ENCODE measurements at places on chromosomes 6 and 20.

GRCh38 chr20:46293084-46293483, 15.2 kb downstream of the CDH22 start:
- DNase-seq, result peak; percentile 66

- DNase-seq, result no peak
Measured at GRCh38 chr6:142187209-142187608, 40.1 kb downstream of the VTA1 start.

DNA sequence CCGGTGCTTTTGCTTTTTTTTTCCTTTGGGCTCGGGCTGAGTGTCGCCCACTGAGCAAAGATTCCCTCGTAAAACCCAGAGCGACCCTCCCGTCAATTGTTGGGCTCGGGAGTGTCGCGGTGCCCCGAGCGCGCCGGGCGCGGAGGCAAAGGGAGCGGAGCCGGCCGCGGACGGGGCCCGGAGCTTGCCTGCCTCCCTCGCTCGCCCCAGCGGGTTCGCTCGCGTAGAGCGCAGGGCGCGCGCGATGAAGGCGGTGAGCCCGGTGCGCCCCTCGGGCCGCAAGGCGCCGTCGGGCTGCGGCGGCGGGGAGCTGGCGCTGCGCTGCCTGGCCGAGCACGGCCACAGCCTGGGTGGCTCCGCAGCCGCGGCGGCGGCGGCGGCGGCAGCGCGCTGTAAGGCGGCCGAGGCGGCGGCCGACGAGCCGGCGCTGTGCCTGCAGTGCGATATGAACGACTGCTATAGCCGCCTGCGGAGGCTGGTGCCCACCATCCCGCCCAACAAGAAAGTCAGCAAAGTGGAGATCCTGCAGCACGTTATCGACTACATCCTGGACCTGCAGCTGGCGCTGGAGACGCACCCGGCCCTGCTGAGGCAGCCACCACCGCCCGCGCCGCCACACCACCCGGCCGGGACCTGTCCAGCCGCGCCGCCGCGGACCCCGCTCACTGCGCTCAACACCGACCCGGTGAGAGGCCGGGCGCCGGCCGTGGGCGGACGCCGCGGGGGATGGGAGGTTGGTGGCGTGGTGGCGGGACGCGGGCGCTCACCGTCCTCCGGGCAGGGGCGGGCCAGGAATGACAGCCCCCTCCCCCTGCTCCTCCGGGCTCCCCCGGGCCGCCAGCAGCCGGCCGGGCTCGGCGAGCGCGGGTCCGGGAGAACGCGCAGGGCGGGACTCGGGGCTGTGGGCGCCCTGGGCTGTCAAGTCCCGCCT, 606 bp downstream of the ID4 start:
- peak; percentile 57 for DNase-seq

DNA sequence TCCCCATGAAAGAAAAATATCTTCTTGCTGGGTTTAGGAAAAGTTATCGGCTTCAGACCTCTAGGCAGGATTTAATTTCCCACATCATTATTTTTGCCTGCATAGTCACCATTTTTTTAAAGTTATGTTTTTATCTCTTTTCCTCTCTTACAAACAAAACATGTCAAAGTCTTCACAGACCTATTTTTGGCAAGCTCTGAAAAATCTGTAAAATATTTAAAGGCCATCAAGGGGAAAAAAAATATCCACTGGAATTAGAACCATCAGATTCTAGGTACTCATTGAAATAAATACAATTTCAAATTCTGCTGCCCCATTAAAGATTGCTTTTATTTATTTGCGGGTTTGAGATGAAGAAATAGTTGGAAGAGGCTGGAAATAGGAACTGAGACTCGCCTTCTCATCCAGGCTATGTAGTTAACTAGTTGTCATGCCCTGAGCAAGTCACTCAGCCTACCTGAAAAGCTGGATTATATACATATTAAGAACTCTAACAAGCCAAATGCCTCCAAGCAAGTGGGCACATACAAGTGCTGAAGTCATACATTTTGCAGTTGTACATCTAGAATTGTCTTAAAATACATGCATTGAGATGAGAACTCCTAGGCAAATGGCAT, 101.7 kb upstream of the SASH1 start:
- DNase-seq, result peak; percentile 79

DNA sequence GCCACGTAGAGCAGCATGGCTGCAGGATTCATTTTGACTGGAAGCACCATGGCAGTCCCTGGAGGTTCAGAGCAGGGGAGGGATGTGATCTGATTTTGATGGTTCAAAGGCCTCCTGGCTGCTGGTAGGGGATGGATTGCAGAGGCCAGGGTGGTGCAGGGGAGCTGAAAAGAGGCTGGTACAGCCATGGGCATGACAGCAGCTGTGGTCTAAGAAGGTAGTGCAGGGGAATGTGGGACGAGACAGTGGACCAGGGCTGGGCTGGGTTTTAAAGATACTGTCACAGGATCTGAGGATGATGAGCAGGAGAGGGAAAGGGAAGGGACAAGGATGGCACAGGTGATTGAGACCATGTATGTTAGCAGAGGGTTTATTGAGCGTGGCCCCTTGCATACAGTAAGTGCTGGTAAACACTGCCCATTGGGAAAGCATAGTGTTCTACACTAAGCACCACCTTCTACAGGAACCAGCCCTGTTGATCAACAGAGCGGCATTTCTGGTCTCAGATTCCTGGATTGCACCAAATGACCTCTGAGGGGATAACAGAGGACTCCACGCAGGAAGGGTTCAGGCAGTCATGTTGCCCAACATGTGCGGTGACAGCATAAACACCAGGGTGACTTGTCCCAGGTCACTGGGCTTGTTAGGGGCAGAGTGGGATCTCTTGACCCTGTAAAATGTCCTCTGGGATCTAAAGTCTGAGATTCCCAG, 14.5 kb upstream of the SIRPA start:
- DNase-seq, result no peak

GRCh38 chr6:33960345-33961313, 156.8 kb upstream of the MLN start:
- DNase-seq, result no peak

DNA sequence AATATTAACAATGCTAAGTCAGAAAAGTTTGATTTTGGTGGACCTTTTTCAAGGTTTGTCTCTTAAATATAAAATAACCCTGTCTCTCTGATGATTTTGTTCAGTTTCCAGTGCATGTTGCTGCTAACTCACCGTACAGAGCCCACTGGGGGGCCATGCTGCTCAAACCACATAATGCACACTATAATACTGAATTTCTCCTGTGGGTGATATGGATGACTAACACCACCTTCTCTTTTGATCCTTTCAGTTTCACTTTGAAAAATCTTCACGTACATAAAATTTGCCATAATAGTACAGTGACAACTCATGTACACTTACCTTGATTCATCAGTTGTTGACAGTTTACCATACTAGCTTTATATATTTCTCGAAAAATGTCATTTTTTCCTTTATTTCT, 506.6 kb upstream of the MAN1A1 start:
- DNase-seq, result no peak

DNA sequence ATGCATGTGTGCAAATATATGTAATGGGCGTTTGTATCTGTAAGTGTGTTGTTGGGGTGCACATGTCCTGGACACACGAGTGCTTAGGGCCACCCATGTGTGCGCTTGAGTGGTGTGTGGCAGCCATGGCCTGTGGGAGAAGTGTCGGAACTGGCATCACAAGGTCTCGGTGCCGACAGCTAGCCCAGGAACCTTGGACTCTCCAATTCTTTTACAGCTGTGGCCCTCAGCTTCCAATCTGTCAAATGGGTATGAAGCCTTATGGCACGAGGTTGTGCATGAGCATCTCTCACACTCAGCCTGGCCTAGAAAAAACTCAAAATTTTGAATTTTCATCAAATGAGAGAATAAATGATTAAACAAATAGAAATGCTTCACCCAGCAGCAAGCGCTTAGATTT, 42.0 kb downstream of the SPDEF start:
- no peak for DNase-seq
